ENCODE measurements at places on chromosomes 5 and 9. TPM values are rescaled to one million over a fixed set of nuclear protein-coding genes. Genes with fewer than 3 reads are reported as not detected.

DNA sequence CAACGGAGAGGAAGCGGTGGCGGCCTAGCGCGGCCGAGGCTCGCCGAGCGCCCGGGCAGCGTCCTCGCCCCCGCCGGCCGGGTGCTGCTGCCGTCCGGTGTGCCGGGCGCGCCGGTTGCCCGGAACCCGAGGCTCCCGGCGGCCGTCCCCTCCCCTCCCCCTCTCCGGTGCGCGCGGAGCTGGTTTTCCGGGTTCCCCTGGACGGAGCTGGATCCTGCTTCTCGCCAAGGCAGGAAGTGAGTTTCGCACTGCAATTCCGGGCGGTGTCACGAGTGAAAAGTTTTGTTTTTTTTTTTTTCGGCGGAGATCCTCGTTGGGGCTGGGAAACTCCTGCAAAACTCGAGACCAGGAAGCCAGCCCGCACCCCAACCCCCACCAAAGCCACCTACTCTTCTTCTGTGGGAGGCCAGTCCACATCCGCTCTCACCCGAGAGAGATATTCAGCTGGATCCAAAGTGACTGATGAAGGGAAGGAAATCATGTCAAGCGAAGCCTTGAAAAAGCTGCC is at the start of gene ERBIN:
Gene ERBIN (plus strand): TSS at position 300 of the 508 bp plus-strand sequence. CDS start 66,144 bp downstream, outside the sequence.
- peak; percentile 81 for DNase-seq

DNA sequence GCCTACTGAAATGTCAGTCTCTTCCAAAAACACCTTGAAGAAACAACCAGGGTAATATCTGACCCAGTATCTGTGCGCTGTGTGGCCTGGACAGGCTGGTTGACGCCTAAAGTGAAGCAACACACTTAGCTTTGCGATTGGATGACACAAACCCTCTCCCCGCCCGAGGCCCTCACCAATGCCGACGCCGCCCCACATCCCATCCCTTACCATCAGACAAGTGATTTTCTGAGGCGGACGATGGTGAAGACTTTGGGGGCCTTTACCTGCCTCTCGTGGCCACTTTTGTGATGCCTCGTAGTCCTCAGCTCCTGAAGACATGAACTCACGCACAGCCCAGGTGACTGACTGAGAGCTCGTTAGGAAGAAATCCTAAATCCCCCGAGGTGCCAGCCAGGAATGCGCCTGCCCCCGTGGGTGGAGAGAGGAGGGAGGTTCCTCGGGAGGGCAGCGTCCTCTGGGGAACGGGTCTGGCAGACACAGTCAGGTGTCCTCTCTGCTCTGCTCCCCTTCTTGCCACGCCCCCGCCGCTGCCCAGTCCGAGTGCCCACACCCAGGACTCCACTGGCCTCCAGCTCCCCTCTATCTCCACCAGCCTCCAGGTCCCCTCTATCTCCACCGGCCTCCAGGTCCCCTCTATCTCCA is 31.0 kb upstream of the RXRA start:
- no peak for DNase-seq

DNA sequence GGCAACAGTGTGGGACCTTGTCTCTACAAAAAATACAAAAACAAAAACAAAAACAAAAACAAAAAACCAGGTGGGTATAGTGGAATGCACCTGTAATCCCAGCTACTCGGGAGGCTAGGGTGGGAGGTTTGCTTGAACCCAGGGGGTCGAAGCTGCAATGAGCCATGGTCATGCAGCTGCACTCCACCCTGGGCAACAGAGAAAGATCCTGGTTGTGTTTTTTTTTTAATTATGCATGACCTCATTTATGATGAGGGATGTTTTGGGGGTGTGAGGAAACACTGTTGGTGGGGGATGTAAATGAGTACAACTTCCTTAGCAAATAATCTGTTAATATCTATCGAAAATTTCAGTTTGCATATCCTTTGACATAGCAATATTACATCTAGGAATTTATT is 29.4 kb upstream of the UBE2D2 start:
- DNase-seq: no peak

- no peak for DNase-seq
These were observed 49.4 kb upstream of the KCNMB1 start for GRCh38 chr5:170438581-170438980.

DNA sequence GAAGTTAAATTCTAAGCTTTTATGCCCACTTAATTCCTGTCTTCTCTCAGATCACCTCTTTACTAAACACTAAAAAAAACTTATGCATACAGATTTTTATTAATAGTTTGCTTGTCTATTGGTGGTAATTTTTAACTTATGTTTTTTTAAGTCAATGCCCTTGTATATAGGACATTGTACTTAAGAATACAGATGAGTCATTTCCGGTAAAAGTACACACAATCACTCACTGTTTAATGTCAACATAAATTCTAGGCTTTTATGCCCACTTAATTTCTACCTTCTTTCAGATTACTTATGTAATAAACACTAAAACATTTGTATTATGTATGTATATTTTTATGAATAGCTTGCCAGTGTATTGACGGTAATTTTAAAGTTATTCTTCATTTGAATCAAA is 872.8 kb upstream of the CDH9 start:
- DNase-seq: no peak

DNA sequence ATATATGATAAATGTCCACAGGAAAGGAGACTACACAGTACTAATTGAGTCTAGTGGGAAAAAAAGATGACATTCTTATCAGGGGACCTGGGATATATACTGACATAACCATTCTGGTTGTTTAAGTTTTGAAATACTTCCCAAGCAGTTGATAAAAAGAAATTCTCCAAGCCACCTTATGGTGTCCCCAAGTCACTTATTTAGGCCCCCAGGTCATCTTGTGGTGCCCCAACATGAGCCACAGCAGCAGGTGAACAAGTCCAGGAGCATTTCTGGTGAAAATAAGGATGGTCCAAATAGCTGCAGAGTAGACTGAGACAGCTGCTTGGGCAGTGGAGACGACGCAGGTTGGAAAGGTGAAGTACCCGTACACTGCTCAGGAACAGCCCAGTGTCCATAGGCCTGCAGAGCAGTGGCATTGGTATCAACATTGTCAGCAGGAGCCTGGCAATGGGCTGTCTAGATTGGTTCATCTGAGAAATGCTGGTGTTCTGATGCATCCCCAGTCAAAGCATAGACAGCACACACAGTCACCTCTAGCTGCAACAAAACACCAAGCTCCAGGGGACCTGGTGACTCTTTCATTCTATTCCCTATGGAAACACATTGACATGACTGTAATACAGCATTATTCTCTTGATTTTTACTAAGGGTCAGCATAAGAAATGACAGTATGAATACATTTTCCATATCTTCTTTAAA is 430.6 kb downstream of the NR2F1-AS1 start:
- DNase-seq: no peak

GRCh38 chr9:89591274-89592212 is 13.3 kb upstream of the GADD45G start:
- DNase-seq: no peak

DNA sequence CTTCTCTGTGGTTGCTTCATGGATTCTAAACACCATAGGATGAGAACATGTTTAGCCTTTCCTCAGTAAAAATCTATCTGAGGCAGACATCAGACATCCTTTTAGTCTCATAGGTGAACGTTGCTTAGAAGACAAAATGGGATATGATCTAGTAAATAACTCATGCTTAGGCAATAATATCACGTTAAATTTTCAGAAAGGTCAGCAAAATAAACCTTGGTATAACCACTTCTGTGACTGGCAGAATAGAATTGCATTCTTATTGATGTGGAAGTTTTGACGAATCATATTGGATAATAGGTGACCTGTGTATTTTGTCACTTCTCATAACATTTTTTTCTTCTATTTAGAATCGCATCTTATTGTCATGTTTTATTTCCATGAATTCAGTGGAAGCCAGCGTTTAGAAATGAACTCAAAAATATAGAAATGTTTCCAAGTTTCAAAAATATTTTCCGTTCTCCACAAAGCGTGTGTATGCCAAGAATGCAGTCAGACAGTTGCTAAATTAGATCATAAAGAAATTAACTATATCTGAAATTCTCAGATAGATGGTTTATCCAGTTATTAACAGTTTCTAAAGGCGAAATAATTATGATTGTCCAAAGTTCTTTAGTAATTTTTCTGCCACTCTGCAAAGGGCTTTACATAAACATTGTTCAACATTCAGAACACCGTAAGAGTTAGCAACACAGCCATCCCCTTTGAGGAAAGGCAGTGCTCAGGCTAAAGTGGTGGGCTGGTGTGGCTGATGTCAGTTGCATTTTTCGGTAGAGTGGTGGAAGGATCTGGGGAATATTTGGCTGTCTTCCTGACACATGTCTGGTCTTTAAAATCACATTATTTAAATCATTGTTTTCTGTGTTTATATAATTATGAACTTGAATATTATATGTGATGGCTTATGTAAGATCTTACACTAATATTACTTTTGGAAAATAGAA is 827.2 kb downstream of the MTRR start:
- DNase-seq: peak; percentile 69

GRCh38 chr5:59356813-59357380 is 536.6 kb downstream of the PDE4D start:
- DNase-seq: no peak

- DNase-seq: no peak
These were observed 29.7 kb upstream of the F2RL2 start for GRCh38 chr5:76652809-76653414.

DNA sequence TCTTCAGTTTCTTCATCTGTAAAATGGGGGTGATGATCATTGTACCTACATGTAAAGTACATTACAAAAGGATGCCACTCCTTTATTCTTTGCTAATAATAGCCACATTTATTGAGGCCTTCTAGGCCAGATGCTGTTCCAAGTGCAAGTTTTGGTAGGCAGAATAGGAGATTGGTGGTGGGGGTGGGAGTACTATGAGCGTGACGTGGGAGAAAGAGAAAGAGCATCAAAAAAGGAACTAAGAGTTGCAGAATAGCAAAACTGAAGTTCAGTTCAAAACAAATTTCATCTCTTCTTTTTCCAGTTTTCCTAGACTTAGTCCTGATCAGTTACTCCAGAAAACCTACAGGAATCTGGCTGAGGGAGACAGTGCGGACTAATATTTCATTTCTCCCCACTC is 174.1 kb downstream of the SNX18 start:
- DNase-seq: no peak

- no peak for DNase-seq
These were observed 165.0 kb downstream of the DROSHA start for GRCh38 chr5:31366941-31367340.

GRCh38 chr5:103526164-103526915 is 36.2 kb downstream of the NUDT12 start:
- no peak for DNase-seq

DNA sequence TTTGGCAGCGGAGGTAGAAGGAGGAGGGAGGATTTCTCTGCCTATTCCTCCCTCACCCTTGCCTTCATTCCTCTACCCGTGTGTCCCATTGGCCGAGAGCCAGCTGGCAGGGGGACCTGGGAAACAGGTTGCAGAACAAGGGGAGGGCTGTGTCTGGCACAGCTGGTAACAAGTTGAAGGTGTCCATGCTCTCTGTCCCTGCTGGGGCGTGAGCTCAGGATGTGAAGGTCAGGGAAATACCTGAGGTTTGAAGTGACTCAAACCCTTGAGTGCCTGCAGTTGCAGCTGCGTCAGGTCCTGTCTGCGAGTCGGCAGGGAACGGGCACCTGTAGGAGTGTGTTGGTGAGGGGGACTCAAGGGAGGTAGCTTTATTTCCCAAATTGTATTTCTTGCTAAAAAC is 16.2 kb downstream of the MIGA2 start:
- no peak for DNase-seq

DNA sequence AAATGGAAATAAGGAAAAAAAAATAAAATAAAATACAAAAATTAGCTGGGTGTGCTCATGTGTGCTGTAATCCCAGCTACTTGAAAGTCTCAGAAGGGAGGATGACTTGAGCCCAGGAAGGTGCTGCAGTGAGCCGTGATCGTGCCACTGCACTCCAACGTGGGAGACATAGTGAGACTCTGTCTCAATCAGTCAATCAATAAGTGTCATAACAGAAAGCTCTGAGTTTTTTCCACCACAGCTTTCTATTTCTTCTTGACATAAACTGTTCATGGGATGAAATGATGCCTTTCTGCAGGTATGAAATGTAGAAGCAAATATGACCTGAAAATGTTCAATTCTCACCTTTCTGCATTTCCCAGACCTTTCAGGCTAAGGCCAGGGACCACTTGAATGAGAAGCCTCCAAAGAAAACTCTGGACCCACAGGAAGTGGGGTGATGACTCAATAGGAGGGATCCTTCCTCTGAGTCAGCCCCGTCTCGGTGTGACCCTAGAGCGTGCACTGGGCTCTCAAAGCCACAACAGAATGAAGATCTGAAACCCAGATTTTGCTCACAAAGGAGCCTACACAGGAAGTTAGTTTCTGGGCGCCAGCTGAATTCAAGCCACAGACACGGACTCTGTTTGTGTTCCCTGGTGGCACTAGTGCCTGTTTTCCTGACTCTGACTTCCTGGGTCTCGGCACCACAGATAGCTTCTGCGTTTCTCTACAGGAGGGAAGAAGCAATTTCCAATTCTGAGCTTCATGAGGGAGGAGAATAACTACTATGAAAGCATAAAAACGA is 62.0 kb downstream of the ANKH start:
- peak; percentile 21 for DNase-seq

GRCh38 chr9:112556497-112557442 is 70.1 kb downstream of the KIAA1958 start:
- no peak for DNase-seq

GRCh38 chr9:93297659-93298497 is 113.9 kb downstream of the WNK2 start:
- no peak for DNase-seq

GRCh38 chr5:68759593-68759992 is 334.2 kb upstream of the SLC30A5 start:
- DNase-seq: no peak

- no peak for DNase-seq
These were observed 283.3 kb upstream of the ANKRD55 start for GRCh38 chr5:56516441-56516840.

DNA sequence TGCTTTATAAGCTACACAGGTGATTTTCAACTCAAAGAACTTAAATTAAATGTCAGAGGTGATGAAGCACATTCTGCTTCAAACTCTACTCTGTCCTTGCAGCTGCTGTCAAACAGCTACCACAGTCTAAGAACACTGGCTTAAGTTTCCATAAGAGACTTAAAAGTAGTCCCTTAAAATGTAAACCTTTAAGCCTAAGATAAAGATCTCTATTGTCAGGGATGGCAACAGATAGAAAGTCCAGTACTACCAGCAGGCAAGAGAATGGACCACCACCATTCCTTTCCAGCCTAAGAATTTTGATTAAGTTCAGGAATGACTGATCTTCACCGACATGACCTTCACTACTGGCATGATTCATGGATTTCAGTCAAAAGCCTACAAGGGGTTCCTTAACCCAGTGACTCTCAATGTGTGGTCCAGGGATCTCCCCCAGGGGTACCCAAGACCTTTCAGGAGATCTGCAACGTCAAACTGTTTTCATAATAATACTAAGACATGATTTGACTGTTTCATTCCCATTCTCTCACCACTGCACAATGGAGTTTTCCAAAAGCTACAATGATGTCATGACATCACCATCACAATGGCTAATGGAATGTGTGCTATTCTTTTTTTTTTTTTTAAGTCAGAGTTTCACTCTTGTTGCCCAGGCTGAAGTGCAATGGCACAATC is 41.1 kb upstream of the PLPP6 start:
- DNase-seq: no peak

- peak; percentile 65 for DNase-seq
These were observed 220.0 kb downstream of the PDE4D start for GRCh38 chr5:59673438-59674058.

The OGN gene
- 458 TPM for polyA plus RNA-seq

The PTPRD gene
- 78.1 TPM for polyA plus RNA-seq

The TMC1 gene
- polyA plus RNA-seq: 1.1 TPM

The CD14 gene
- polyA plus RNA-seq: 16.6 TPM

The CDH6 gene
- 1.2 TPM for polyA plus RNA-seq

The SPOCK1 gene
- 29.9 TPM for polyA plus RNA-seq

The LRRC19 gene
- polyA plus RNA-seq: 0.15 TPM

The ANKRA2 gene
- polyA plus RNA-seq: 50.7 TPM

The GPR151 gene
- not detected for polyA plus RNA-seq

The KCNV2 gene
- polyA plus RNA-seq: 0.19 TPM

The LCN15 gene
- 0.34 TPM for polyA plus RNA-seq

Measured in muscle of arm (tissue), 14 donors.